ENCODE measurements at places on chromosomes 2 and 18.

- peak; percentile 4 for DNase-seq
Observed at GRCh38 chr2:63692002-63692606, 103.3 kb downstream of the MDH1 start.

DNA sequence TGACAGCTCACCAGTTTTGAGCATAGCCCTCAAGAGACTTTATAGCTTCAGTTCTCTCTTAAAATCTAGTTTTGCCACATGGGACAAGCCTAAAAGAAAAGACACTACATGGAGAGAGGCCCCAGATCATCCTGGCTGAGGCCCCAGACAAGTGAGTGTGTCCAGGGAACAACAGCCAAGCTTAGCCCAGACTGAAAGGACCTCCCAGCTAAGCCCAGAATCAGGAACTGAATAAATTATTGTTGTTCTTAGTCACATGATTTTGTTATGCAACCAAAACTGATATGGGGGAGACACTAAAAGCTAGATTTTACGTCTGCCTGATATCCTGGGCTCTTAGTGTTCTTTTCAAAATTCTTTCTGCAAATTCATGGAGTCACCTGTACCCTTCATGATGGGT is 29.3 kb upstream of the LBH start:
- no peak for DNase-seq

- no peak for DNase-seq
Observed at GRCh38 chr2:155485141-155485842, 786.8 kb downstream of the KCNJ3 start.

GRCh38 chr2:152240559-152241231 is 65.1 kb upstream of the STAM2 start:
- no peak for DNase-seq

- DNase-seq, result peak; percentile 60
Observed at GRCh38 chr2:229179628-229180027, 91.5 kb downstream of the PID1 start.

- no peak for DNase-seq
Observed at GRCh38 chr2:47818777-47819176, 35.8 kb downstream of the MSH6 start.

DNA sequence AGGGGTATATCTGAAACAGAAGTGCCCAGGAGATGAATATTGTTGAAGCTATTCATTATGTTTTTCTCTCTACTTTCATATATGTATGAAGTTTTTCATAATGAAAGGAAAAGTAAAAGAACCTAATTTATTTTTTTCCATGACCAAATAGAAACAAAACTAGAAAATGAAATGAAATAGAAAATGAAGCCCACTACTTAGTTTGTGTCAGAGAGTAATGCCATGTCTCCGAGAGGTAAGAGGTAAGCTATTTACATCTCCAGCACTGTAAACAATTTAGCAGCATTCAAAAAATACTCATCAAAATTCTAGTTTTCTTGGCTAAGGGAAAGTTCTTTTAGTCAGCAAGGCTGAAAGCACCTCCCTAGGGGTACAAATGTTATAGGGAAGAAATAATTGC is 238.6 kb downstream of the PTH2R start:
- no peak for DNase-seq

DNA sequence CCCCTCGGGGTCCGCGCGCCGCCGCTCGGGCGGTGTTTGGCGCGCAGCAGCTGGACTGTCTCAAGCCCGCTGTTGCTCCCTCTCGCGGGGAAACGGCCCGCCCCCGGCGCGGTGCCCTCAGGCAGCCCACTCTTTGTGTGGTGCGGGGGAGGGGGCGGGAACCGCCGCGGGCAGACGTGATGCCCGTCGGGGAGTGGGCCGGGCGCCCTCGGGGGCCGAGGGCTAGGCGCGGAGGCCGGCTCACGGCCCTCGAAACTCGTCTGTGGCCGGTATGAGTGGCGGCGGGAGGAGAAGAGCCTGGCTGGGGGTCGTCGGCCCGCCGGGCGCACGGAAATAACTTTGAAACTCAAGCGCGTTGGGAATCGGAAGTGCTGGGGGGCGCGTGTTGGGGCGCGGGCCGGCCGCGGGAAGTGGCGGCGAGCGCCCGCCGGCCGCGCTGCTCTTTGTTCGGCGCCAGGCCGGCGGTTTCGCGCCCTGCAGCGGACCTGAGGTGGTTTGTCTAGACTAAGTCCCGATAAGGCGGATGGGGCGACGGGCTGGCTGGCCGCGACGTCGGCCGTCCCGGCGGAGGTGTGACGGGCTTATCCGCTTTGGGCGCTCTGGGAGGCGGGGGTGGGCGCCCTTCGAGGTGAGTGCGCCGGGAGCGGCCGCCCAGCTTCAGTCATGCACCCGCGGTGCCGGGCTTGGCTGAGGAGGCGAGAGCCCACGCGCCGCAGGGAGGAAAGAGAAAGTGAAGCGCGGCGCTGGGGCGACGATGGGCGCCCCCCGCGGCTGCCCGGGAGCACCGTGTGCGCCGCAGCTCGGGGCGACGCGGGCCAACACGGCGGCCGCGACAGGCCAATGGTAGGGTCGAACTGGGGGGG is 679 bp downstream of the PTMA start:
- DNase-seq, result no peak

- DNase-seq, result no peak
Observed at GRCh38 chr2:27891673-27892105, 1.2 kb downstream of the BABAM2 start.

DNA sequence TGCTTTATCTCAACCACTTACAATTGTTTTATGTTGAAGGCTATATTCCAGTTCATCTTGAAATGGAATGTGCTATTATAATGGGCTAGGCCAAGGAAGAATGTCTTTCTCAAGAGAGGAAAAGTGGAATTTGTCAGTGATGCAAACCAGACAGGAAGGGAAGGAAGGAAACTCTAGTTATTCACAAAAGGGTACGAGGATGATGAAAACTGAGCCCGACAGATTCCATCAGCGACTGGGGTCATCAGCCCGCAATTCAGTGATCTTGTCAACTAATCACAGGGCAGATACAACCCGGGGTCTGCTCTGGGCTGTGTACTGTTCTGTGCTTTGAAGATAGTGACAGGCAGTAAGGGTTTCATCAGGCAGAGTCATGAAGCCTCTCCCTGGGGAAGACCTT is 23.4 kb upstream of the LYPD6 start:
- DNase-seq, result no peak

GRCh38 chr18:34222307-34223163 is 2.2 kb downstream of the NOL4 start:
- DNase-seq, result peak; percentile 74

- DNase-seq, result peak; percentile 25
Observed at GRCh38 chr2:134124047-134124753, 129.7 kb upstream of the MGAT5 start.

DNA sequence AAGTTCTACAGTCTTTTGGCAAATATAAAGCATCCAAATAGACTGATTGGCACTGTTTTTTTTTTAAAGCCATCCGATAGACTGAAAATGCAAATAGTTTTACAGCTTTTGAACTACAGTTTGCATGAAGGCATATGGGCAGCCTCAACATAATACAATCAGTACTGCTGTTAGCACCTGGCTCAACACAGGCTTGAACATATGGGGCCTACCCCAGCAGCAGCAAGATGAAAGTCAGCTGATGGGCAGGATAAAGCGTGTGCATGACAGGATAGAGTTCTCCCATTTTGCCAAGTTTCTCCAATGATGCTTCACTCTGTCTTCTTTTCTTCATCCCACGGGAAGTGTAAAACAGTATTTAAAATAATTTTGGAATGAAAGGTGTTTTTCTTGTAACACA is 1.3 kb upstream of the AKAIN1 start:
- DNase-seq, result no peak

- no peak for DNase-seq
Observed at GRCh38 chr2:227154986-227155774, 8.8 kb downstream of the COL4A4 start.

GRCh38 chr2:226799211-226799975 is at the start of gene IRS1:
Gene IRS1 (minus strand): TSS chr2:226799820. CDS start chr2:226798738, 1,082 bp downstream.
- DNase-seq, result peak; percentile 25

DNA sequence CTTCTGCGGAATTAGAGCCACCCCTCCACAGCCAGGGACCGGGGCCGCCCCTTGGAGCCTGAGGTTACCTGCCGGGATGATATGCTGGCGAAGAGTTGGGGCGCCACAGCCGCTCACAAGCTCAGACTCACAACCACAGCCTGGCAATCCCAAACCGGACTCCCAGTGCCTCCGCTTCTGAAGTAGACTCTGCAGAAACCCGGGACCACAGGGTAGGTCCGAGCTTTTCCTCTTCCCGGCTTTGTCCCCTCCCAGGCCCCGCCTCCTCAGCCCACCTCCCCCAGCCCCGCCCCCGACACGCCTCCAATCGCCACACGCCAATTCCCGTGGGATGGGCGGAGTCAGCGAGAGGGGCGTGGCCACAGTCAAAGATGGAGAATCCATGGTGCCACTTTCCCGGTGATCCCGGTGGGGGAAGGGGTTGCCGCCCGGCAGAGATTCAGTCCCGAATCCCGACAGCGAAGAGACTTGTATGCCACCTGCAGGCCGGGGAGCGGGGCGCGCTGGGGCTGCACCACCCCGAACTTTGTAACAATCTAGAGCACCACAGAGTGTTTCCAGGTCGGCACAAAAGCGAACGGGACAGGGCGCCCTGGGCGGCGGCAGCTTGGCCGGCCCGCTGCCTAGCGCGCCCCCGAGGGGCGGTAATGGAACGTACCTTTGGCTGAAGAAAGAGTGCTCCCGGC is at the start of gene IDH1:
Gene IDH1, minus strand, starts transcription at position 201 of the 686 bp plus-strand sequence. CDS start 3,520 bp downstream, outside the sequence.
- peak; percentile 94 for DNase-seq

GRCh38 chr2:54059986-54060385 is 55.4 kb upstream of the ACYP2 start:
- no peak for DNase-seq

- no peak for DNase-seq
Observed at GRCh38 chr2:26620031-26620605, 21.0 kb downstream of the CIB4 start.

DNA sequence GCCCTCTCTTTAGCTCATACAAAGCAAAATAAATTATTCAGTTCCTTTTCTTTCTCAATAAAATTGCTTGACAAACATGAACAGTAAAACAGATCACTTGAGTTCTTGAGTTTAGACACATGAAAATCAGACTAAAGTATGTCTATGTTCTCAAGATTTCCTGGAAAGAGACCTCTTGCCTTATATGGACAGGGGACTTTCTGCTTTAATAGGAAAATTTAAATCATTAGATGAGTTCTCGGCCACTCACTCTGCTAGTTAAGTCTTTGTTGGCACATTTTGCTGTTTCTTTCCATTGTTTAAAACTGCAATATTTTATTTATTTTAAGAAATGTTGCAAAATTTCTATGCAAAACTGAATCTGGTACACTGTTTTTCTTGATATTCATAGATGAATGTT is 207.8 kb downstream of the RND3 start:
- DNase-seq, result no peak

DNA sequence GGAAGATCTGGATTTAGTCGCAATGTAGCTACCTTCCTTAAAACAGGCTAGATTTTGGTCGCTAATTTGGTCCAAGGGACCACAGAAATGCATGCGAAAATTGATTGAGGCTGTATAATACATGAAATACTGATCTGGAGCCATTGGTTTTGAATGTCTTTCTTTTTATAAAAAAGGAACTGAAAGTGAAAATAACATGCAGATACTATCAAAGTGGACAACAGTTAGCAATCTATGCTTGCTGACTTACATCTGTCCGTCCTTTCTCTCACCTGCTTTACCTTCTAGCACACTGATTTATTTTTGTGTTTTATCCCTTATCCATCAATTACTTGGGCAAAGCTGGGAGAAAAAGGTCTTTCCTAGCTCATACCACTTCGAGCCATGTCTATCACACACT is 1459.8 kb upstream of the ACVR2A start:
- DNase-seq, result no peak

- DNase-seq, result no peak
Observed at GRCh38 chr2:105760639-105761337, 16.1 kb downstream of the NCK2 start.

- no peak for DNase-seq
Observed at GRCh38 chr18:58005011-58005410, 39.0 kb upstream of the NEDD4L start.

GRCh38 chr2:57902578-57902977 is 144.0 kb upstream of the VRK2 start:
- DNase-seq, result no peak

- no peak for DNase-seq
Observed at GRCh38 chr2:72222829-72223564, 75.3 kb upstream of the CYP26B1 start.

DNA sequence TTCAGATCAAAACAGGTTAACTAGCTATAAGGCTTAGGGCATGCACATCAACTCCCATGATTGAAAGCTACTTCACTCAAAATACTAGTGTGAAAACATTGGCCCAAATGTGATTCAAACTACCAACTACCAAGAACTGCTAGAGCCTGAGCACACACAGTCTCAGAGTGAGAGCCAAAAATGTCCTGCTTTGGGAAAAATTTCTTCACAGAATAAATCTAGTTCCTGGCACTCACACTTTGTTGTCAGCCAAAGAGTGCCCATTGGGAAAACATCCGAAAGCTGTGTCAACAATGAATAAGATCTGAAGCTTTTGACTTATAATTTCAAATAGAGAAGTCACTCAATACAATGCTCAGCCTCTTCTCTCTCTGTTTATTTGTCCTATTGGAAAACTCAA is 182.7 kb downstream of the LRATD1 start:
- no peak for DNase-seq

DNA sequence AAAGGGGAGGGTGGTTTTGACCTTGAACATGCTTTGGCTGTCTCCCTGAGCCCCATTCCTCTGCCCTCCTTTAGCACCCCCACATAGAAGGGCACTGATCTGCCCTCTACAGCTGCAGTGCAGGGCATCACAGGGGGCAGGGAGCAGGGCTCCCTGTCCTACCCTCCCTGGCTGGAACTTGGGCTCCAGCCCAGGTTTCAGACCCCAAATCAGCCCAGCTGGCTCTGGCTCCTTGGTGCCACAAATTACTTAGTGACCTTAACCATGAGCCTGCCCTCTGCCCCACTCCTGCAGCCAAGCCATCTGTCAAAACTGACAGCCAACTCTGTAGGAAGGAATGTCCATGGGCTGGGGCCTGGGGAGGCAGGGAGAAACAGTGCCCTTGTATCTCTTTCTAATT is 105.6 kb downstream of the MAPK4 start:
- no peak for DNase-seq

DNA sequence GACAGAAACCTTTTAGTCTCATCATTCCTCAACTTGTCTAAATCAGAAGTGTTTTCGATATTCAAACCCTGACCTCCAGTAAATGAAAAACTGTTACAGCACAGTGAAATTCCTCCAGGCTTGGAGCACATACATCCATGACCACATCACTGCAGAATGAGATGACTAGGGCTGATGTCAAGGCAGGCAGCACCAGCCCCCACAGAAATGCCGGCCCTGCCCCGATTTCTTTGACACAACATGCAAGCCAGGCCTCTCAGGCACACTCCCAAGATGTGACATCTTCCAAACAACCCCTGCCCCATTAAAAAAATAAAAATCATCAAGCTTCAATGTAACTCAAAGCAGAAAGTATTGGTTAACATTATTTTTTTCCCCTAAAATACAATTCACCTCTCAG is 103.3 kb downstream of the CTAGE1 start:
- no peak for DNase-seq

GRCh38 chr2:64860276-64860885 is 128.8 kb upstream of the SLC1A4 start:
- no peak for DNase-seq

All from SHP77 (cell line).